ENCODE measurements at places on chromosomes 13 and 19.

DNA sequence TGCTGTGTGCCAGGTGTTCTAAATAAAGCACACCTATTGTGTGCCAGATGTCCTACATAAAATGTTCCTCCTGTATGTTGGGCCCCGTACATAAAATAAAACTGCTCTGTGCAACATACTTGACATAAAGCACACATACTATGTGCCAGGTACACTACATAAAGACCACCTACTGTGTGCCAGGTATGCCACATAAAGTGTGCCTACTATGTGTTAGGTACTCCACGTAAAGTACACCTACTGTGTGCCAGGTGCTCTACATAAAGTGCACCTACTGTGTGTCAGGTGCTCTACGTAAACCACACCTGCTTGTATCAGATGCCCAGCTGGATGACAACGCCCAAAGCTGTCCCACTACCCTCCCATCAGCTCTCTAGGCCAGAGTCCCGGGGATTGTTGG is 5.8 kb upstream of the OR10H5 start:
- DNase-seq, result no peak

- DNase-seq, result no peak
These were observed 217.2 kb downstream of the LACC1 start for GRCh38 chr13:44096901-44097300.

DNA sequence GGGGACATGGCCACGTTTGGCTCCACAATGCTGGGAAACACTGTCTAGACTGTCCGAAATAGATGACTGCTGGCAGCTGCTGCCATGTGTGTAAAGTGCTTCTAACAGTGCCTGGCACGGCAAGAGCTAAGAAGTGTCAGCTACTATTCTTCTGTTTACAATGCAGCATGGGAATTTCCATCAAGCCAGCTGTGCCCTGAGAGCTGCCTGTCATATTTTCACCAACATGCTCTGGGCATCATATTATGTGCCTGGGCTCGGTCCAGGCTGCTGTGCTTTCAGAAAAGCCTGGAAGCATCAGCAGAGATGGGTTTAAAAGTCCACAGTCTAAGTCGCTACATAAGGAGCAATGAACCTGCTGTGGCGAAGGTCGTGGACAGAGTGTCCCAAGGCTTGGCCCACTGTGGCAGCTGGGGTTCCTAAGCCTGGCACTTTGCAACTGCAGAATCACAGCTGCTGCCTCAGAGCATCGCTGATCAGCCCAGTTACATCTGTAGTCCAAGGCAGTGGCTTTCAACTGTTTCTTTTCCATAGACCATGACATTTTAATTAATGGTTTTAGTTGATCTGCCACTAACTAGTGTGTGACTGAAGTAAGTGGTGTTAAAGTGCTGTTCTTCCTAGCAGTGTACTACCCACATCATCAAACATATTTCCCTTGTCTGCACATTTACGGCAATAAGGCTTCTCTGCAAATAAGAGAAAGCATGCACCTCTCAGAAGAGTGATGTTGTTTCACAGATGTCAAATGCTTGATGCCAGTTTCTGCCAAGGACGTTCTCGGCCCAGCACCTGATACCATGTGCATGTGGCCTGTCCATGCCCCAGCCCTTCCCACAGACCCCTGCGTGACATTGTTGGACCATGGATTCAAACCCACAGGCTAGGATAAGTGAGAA is 95.7 kb upstream of the C1QTNF9B start:
- DNase-seq, result no peak

GRCh38 chr13:29535663-29536655 is 59.5 kb downstream of the SLC7A1 start:
- DNase-seq, result no peak

- no peak for DNase-seq
These were observed 76.9 kb downstream of the GADD45B start for GRCh38 chr19:2552859-2553258.

Data from breast epithelium (tissue), 4 donors.